ENCODE measurements at places on chromosomes 5 and 9. TPM values are rescaled to one million over a fixed set of nuclear protein-coding genes. Genes with fewer than 3 reads are reported as not detected.

The ASPN gene
- 419 TPM for total RNA-seq

The PTPN3 gene
- total RNA-seq: 5.9 TPM

The FAM169A gene
- total RNA-seq: 1.8 TPM

The NFIL3 gene
- 20.4 TPM for total RNA-seq

- no peak for DNase-seq
These were observed 1752.6 kb upstream of the C9orf72 start for GRCh38 chr9:29325894-29326293.
